Osteoblast (primary cell): ENCODE measurements at places on chromosomes 1 and 21. TPM values are rescaled to one million over a fixed set of nuclear protein-coding genes. Genes with fewer than 3 reads are reported as not detected.

Gene DMBX1
- not detected in 2 replicates for total RNA-seq

Gene NOS1AP
- under 0.01 TPM in 1 of 2 replicates, not detected in the other for total RNA-seq

Gene KIF21B
- under 0.01 TPM in 2 replicates for total RNA-seq

Gene PALMD
- 2.5 and 5.6 TPM in 2 replicates for total RNA-seq

- no peak overlapping the region for H3K4me3 ChIP-seq
- H3K4me1 ChIP-seq: peaks cover 16% of the 10 kb centered on the region
- peak; percentile 95 for DNase-seq
Observed at GRCh38 chr1:201275253-201275666, 8.0 kb upstream of the PKP1 start.

DNA sequence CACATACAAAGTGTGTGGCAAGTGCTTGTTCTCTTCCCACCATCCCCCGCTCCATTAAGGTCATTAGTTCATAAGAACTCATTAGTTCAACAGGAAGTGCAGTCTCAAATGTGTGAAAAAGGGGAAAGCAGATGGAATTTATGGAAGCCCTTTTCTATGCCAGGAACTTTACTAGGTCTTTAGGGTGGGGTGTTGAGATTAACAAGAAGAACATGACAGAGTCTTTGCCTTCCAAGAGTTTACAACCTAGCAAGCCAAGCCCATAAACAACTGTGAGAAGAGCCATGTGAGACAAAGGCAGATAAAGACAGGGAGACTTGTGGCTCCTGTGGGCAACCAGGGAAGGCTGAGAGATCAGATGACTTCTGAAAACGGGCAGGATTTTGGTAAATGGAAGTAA is 21.4 kb downstream of the PLEKHA6 start:
- peaks cover 50% of the 10 kb centered on the region for H3K27me3 ChIP-seq
- no peak for DNase-seq
- H3K27ac ChIP-seq: no peak overlapping the region
- no peaks in the 10 kb centered on the region for H3K36me3 ChIP-seq
- no peaks in the 10 kb centered on the region for H3K4me1 ChIP-seq

DNA sequence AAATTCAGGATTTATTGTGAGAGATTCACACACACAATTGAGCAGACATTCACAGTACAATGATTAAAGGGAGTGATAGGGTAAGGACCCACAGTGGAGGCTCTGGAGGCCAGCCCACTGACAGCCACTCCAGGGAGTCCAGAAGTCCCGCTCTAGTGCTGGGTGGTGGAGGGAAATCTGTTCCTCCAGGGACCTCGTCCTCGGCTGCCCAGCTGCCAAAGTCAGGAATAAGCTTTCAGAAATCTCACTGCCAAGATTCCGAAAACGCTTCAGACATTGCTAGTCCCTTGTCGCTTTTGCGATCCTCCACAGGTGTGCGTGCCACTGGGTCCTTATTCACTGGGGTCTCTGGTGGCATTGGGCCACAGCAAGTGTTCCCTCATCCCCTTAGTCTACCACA is 2.3 kb downstream of the MX1 start:
- peaks cover 12% of the 10 kb centered on the region for H3K27me3 ChIP-seq
- no peak overlapping the region for H3K4me3 ChIP-seq
- DNase-seq: no peak
- no peaks in the 10 kb centered on the region for H3K36me3 ChIP-seq
- H3K27ac ChIP-seq: no peak overlapping the region
- peaks cover 11% of the 10 kb centered on the region for H3K4me1 ChIP-seq

- H3K27ac ChIP-seq: no peak overlapping the region
- no peaks in the 10 kb centered on the region for H3K36me3 ChIP-seq
- H3K4me1 ChIP-seq: no peaks in the 10 kb centered on the region
- peaks cover 5% of the 10 kb centered on the region for H3K27me3 ChIP-seq
- no peak for DNase-seq
Observed at GRCh38 chr1:14718476-14718875, 120.0 kb downstream of the KAZN start.

- H3K27ac ChIP-seq: peak overlapping the region; percentile 83
- H3K36me3 ChIP-seq: no peaks in the 10 kb centered on the region
- no peaks in the 10 kb centered on the region for H3K27me3 ChIP-seq
- DNase-seq: no peak
Observed at GRCh38 chr21:27564684-27565301, 597.9 kb upstream of the ADAMTS5 start.

DNA sequence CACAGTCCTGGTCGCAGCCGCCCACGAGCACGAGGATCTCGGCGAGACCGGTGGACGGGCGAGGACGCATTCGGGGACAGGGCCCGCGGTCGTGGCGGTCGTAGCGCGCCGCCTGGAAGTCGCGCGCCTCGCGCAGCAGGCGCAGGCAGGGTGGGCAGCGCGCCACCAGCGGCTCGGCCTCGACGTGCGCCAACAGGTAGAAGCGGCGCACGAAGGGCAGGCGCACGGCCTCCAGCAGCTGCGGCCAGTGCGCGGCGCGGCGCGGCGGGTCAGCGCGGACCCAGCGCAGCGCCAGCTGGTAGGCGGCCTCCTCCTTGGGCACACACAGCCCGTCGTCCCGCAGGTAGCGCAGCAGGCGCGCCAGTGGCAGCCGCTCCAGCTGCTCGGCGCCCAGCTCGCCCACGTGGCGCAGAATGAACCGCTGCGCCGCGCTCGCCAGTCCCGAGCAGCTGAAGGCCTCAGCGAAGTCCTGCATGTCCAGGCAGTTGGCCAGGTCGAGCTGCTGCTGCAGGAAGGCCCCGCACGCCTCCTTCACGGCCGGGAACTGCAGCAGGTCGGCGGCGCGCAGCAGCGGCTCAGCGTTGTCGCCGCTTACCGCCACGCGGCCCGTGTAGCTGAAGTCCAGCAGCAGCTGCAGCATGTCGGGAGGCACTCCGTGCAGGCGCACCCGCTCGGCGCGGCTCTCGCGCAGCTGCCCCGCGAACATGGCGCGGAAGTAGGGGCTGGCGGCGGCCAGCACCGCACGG is 573 bp downstream of the KLHL21 start:
- H3K27ac ChIP-seq: peak overlapping the region; percentile 79
- H3K4me1 ChIP-seq: peaks cover 35% of the 10 kb centered on the region
- peaks cover 23% of the 10 kb centered on the region for H3K36me3 ChIP-seq
- no peaks in the 10 kb centered on the region for H3K27me3 ChIP-seq
- peak overlapping the region; percentile 85 for H3K4me3 ChIP-seq
